Activated gamma-delta T cell (primary cell): ENCODE measurements at places on chromosomes 12 and 14.

GRCh38 chr14:89537911-89538310 lies 120.9 kb upstream of the FOXN3 start:
- DNase-seq = no peak

- no peak for DNase-seq
These were observed 125.3 kb downstream of the IPO8 start for GRCh38 chr12:30570211-30570890.

- no peak for DNase-seq
These were observed 13.3 kb downstream of the STX2 start for GRCh38 chr12:130825771-130826150.

- DNase-seq = no peak
These were observed 141.8 kb downstream of the VRK1 start for GRCh38 chr14:96938946-96939345.

- DNase-seq = no peak
These were observed at the start of gene TRHDE for GRCh38 chr12:72272091-72272661. Gene TRHDE, plus strand, starts transcription at chr12:72272370. Its CDS starts 274 bp downstream, at chr12:72272644.

- DNase-seq = no peak
These were observed 31.6 kb upstream of the PTPRQ start for GRCh38 chr12:80412343-80412953.

DNA sequence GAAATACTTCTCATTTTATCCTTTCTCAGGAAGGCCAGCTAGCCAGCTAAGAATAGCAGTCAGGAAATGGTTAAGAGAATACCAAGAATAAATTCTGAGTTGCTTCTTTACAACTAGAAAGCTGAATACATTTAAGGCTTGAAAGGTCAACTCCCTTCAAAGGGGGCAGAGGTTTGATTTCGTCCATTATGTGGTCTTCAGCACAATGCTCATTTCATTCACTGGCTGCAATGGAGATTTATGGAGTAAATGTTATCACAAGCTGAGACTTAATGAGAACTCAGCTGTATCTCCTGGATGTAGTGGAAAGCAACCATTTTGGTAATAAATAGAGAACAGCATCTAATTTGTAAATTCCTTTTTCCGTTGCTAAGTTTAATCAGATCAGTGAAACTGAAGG lies 265.0 kb upstream of the FKBP4 start:
- no peak for DNase-seq

GRCh38 chr14:33879684-33880286 lies 71.1 kb downstream of the EGLN3 start:
- no peak for DNase-seq

- DNase-seq = no peak
These were observed 354.8 kb upstream of the TMEM132C start for GRCh38 chr12:127912035-127912665.

DNA sequence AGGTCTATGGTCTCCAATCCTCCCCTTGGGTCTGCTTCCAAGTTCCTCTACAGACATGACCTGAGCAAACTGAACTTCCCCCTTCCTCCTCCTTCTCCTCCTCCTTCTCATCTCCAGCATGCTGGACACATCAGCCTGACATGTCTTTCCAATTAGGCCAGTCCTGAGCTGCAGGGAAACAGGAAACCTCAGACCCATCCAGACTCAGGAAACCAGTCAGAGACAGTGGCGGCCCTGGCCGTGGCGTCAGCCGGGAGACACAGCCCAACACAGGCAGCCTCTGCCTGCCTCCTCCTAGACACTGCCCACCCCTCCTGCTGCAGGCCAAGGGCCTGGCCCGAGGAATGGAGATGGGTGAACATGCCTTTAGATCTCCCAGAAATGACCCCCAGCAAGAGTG lies 468.8 kb downstream of the BCL11B start:
- DNase-seq = no peak

GRCh38 chr12:99223579-99223978 lies 424.0 kb upstream of the GARIN6 start:
- no peak for DNase-seq

- no peak for DNase-seq
These were observed 645 bp downstream of the JDP2 start for GRCh38 chr14:75428230-75429104.

GRCh38 chr12:60209933-60210332 lies 614.1 kb downstream of the SLC16A7 start:
- DNase-seq = no peak

- no peak for DNase-seq
These were observed 27.8 kb upstream of the BDKRB2 start for GRCh38 chr14:96176811-96177211.

DNA sequence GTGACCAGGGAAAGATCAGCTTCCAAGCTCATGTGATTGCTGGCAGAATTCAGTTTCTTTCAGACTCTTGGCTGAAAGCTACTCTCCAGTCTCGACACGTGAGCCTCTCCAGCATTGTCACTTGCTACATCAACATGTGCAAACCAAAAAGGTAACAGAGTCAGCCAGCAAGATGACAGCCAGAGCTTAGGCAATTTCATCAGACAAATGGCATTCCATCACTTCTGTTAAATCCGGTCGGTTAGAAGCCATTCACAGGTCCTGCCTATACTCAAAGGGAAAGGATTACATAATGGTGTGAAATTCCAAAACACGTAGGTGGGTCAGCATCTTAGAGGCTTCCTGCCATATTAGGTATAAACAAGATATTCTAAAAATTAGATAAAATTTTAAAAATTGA lies 700.9 kb downstream of the AACS start:
- no peak for DNase-seq

GRCh38 chr12:60210756-60211155 lies 614.9 kb downstream of the SLC16A7 start:
- DNase-seq = no peak

DNA sequence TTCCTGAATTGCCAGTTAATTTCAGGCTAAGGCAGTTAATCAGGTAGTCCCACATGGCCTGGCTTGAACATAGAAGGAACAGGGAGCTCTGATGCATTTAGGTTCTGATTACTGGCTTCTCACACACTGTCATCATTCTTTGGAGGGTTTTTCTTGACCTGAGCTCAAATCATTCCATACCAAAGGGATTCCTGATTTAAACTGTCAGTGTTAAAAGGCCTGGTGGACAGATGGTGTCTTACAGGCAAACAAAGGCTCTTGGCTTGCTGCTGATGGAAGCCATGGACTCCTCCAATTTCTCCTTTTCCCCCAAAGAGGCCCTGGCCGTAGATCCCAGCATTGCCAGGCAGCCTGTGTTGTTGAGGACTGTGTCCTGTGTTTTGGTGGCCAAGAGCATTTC lies 30.2 kb downstream of the CACNA1C start:
- DNase-seq = no peak

DNA sequence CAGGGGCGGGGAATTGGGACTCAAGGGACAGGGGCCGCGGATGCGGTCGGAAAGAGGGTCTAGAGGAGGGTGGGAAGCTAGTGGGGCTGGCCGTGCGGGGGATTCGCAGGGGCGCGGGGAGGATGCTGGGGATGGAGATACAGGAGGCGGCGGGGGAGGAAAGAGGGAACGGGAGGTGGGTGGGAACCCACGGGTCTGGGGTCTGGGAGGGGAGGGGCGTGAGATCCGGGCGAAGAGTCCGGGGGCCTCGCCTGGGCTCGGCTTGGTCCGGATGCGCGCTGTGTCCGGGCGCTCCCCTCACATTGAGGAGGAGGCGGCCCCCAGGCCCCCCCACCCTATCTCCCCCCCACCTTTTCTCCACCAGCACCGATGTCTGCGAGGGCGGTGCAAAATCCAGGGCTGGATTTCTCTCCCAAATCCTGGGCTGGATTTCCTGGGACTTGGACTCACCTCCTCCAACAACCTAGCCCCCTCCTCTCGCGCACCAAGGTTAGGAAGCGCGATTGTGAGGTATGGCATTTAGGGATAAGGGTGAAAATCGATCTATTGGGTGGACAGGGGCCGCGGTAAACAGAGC lies at the start of gene AGAP2:
Gene AGAP2 (minus strand): TSS at position 82 of the 577 bp plus-strand sequence. CDS start 496 bp downstream, outside the sequence.
- DNase-seq = no peak

- DNase-seq = no peak
These were observed 267 bp downstream of the CFAP251 start for GRCh38 chr12:121918679-121919038.

GRCh38 chr14:33668066-33668465 lies 282.8 kb downstream of the EGLN3 start:
- DNase-seq = no peak

DNA sequence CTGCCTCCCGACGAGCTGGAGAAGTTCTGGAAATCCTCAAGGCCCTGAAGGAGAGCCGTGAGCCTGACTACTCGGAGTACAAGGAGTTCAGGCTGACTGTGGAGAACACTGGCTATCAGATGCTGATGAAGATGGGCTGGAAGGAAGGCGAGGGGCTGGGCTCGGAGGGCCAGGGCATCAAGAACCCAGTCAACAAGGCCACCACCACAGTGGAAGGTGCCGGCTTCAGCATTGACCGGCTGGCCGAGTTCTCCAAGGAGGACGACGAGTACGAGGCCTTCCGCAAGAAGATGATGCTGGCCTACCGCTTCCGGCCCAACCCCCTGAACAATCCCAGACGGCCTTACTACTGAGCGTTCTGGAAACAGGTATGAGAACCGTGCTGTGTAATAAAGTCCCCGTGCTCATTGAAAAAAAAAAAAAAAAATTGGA lies 366.1 kb upstream of the ATXN7L3B start:
- DNase-seq = no peak

- no peak for DNase-seq
These were observed 350.7 kb upstream of the SEL1L start for GRCh38 chr14:81884382-81884781.

GRCh38 chr12:93453633-93454032 lies 11.9 kb upstream of the UBE2N start:
- DNase-seq = no peak

DNA sequence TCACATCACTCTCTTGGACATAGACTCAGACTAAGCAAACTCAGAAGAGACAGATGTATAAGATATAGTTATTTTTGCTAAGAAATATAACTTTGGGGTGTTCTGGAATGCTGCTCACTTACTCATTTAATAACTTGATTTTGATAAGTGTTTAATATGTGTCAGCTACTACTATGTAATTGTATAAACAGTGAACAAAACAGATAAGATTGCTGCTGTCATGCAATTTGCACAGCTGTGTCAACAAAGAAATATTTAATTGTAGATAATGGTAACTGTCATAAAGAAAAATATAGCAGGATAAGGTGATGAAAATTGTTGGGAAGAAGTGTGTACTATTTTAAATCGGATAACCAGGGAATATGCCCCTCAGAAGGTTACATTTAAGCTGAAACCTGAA lies 84.1 kb upstream of the ZDHHC17 start:
- no peak for DNase-seq

DNA sequence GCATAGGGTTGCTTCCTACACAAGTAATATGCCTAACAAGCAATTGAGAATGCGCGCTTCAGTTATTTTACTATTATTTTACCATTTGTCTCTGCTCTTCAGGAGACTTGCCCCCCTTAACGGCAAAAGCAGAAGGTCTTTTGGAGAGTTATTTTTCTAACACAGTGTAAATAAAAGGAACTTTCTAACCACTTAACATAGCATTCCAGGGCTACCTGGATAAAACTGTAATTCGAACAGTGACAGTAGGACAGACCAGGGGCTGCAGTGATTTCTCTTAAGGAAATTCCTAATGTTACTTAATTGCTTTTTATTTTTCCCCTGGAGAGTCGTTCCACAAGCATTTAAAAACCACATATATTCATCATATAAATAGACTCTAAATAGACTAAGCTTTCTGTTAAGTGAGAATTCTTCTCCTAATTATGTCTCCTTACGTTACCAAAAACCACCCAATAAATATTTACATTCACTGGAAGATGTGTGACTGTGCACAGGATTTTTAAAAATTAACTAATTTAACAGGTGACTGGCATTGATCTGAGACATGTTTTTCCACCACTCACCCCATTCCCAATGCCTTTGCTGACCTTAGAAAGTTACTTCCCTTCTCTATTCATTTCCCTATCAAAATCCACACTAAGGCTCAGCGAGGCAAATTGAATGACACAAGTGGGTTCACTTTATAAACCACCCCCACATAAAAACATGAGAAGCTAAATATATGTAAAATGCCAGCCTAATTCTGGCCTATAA lies 72.4 kb downstream of the RNF34 start:
- DNase-seq = no peak

DNA sequence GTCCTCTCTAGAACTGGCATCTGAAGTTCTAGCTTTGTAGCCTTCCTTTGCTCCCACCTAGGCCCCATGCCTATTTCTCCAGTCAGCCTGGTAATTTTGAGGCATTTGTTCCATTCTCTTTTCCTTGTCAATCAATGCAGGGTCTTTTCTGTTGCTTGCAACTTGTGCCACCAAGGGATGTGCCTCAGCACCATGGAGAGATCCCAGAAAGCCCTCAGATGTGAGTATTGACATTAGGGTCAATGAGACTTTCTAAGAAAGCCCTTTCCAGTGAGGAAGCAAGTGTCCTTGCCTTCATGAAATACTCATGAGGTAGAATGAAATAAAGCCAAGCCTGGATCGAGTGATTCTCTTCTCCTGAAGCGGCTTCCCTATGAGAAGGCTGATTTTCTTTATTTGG lies 213.9 kb downstream of the SLC15A4 start:
- DNase-seq = no peak

GRCh38 chr12:12466157-12466556 lies 96.5 kb downstream of the DUSP16 start:
- DNase-seq = no peak

- DNase-seq = no peak
These were observed 23.0 kb upstream of the PRKAB1 start for GRCh38 chr12:119644930-119645329.

GRCh38 chr14:62711351-62712023 lies 333.8 kb downstream of the KCNH5 start:
- DNase-seq = no peak
